ENCODE measurements at places on chromosomes 6 and 20. TPM values are rescaled to one million over a fixed set of nuclear protein-coding genes. Genes with fewer than 3 reads are reported as not detected.

Gene MAP7
- 3.2 TPM for total RNA-seq

Gene PRND
- total RNA-seq, result not detected

Gene NEDD9
- 29.3 TPM for total RNA-seq

Gene SIRPB1
- 0.68 TPM for total RNA-seq

Gene PROKR2
- not detected for total RNA-seq

Gene OPRM1
- not detected for total RNA-seq

Gene PEX3
- total RNA-seq, result 19.9 TPM

Gene HLA-DQB1
- 3.9 TPM for total RNA-seq

Gene OR2H1
- total RNA-seq, result not detected

Gene RNF8
- 14.9 TPM for total RNA-seq

DNA sequence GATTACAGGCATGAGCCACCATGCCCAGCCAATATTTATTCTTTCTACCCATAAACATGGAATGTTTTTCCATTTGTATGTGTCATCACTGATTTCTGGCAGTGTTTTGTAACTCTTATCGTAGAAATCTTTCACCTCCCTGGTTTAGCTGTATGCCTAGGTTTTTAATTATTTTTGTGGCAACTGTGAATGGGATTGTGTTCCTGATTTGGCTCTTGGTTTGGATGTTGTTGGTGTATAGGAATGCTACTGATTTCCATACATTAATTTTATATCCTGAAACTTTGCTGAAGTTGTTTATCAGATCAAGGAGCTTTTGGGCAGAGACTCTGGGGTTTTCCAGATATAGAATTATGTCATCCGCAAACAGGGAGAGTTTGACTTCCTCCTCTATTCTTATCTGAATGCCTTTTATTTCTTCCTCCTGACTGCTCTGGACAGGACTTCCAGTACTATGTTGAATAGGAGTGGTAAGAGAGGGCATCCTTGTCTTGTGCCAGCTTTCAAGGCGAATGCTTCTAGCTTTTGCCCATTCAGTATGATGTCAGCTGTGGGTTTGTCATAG is 198.6 kb downstream of the ZDHHC14 start:
- DNase-seq, result no peak

DNA sequence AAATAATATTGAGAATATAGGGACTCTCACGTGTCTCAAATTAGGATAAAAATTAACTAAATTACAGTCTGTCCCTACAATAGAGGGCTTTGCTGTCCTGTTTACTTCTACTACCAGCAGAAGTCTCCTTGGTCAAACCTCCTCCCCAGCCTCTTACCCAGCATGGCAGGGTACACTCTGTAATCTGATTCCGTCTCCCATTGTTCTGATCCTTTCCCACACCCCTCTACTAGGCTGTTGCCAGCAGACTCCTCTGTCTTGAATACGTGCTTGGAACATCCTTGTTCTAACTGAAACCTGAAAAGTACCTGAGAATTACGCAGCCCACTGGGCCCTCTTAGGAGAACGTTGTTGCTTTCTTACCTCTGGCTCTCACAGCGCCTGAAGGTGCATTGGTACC is 112.2 kb upstream of the PREP start:
- no peak for DNase-seq

GRCh38 chr6:168291450-168291849 is 28.1 kb downstream of the DACT2 start:
- no peak for DNase-seq

- DNase-seq, result no peak
Observed at GRCh38 chr6:133973109-133973971, 20.3 kb downstream of the TBPL1 start.

DNA sequence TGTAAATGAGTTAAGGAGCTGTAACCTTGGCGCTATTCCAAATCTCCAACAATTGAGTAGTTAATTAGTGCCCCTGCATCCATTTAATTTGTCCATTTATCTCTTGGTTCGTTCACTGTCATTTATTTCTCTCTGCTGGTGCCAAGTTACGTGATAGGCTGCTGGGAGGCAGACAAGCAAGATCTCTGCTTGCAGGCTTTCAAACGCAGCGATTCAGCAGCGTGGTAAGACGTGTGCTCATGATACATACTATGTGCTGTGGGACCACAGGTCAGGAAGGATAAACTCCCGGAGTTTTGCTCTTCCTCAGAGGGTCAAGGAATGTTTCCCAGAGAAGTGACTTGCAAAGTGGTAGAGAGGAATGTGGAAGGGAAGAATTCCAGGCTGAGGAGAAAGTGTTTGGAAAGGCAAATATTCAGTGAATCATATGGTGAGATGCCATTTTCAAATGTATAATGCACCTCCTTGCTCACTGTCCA is 46.4 kb downstream of the UTRN start:
- DNase-seq, result no peak

DNA sequence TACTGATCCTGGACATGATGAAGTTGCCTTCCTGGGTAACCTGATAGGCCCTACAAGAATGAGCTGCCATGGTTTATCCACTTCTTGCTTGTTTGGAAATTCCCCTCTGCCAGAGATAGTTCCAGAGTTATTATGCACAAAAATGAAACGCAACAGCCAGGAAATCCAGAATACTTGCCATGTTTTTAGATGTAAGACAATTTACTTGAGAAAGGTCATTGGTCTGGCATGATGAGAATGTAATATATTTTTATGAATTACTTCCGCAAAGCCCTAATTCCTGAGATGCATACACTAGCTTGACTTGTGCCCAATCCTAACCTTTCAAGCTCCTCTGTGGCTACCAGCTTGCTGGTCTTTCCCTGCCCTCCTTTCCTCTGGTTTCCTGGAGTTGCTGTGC is 27.9 kb upstream of the NT5E start:
- no peak for DNase-seq

GRCh38 chr6:13696226-13696625 is 15.4 kb downstream of the RANBP9 start:
- DNase-seq, result no peak

- DNase-seq, result no peak
Observed at GRCh38 chr6:49087369-49087768, 375.7 kb downstream of the MMUT start.

GRCh38 chr6:148854096-148854495 is 107.3 kb downstream of the UST start:
- no peak for DNase-seq

DNA sequence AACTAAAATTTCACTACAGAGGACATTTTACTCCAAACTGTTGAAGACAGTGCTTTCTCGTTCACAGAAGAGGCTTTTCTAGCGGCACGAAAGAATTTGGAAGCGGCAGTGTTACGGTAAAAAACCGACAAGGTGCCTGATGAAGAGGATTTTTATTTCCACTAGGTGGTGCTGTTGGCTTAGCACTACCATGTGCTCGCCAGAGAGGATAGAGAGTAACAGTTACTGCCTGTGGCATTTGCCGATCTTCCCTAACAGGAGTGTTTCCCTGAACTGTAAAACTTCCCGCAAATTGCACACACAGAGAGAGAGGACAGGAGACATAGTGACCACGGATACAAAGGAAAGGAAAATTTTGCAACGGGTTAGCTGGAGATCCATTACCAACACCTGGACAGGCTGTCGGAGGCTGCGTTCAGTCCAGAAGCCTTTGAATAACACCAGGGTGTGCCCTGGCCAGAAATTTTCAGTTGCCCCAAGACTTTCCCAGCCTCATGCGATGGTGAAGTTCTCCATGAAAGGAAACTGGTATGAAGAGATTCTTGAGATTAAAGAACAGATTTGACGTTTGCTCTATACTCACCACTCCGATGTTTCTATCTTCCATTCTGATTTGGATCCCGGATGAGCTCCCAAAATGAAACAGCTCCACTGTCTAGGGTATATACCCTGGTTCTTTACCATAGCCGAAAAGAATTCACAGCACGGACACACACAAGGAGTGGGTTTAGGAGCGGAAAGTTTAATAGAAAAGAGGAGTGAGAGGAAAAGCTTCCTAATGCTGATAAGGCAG is 48.1 kb downstream of the HLA-DPB1 start:
- DNase-seq, result no peak

DNA sequence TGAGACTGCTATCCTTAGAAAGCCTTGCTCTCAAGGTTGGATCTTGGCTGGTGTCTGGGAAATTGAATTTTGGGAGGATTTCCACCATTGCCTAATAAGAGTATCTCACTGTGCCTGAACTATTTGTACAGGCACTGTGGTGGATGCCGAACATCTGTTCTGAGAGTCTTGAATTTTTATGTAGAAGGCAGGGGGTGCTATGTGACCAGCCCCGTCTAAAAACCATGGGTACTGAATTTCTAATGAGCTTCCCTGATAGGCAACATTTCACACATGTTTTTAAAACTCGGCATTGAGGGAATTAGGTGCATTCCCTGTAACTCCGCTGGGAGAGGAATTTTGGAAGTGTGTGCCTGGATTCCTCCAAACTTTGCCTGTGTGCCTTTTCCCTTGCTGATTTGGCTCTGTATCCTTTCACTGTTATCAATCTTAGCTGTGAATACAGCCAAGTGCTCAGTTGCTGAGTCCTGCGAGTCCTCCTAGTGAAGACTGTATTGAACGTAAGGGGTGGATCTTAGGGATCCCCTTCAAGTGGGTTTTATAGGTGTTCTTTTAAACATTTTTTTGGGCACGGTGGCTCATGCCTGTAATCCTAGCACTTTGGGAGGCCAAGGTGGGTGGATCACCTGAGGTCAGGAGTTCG is 27.6 kb upstream of the SCAF8 start:
- no peak for DNase-seq

GRCh38 chr6:134351615-134352474 is 33.9 kb upstream of the SGK1 start:
- DNase-seq, result no peak

- no peak for DNase-seq
Observed at GRCh38 chr20:38873050-38873581, 53.1 kb upstream of the FAM83D start.

DNA sequence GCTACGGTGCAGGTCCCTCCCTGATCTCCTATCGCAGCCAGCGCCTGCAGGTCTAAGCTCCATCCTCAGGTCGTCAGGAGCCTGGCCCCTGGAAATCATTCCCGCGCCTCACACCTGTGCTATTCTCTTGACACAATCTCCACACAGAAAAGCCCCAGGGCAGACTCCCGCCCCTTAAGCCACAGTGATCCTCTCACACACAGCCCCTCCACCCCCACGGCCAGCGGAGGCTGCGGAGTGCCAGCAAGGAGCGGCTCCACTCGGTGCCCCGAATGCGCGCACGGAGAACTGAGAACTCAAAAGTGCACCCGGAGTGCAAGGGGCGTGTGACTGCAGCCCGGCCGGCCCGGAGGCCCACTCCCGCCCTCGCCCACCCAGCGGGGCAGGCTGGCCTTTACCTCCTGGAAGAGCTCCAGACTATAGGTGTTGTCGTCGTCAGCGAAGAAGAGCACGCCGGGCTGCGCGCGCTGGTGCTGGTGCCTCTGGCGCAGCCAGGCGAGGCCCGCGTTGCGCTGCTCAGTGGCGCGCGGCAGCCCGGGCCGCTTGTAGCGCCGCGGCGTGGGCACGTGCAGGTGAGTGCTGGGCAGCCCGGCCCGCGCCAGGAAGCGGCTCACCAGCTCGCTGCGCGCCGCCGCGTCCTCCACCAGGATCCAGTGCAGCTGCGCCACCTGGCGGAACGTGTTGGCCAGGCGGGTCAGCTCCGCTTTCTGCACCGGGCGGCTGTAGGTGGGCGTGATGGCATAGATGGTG is 1.2 kb downstream of the B3GAT2 start:
- DNase-seq, result peak; percentile 93

DNA sequence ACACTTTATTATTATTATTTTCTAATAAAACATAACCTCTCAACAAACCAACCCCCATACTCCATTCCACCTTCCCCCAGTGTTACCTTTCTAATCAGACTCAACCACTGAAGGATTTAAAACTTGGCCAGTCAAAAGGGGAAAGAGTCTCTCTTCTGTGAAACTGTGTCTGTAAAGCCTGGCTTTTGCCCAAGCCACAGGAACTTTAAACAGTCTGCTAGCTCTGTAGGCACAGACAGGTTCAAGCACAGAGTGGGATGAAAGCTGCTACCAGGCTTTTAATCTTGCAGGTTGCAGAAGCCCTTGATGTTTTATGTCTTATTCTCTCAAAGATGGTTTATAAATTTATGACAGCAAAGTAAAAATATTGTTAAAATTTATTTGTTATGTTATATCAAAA is 585.7 kb downstream of the TENT5A start:
- no peak for DNase-seq

DNA sequence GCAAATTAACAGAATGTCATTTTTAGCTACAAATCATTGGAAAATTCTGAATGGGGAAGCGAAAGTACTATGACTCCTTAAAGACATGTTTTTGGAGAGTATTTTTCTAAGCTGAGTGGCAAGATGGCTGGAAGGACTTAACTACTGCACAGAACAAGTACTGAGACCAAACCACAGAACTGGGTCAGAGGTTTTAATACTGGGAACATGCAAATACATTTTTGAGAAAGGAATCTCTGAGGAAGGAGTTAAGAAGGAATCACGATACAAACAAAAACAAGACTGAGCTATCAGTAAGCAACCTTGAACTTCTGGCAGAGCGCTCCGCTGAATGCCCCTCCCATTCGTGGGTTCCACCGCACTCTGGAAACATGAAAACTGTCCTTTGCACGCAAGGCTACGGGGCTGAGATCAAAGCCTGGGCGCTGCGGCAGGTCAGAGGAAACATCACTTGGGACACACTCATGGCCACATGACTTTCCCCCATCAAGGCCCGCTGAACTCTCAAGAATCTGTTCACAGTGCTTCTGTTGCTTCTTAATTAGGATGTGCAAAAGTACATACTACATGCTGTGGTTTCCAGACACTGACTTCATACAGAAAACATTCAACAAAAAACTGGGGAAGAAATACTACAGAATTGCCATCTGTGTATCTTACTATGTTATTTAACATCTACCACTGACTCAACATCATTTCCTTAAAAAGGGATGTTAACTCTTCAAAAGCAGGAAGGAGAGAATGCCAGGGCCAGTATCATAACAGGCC is 27.8 kb downstream of the SLC23A2 start:
- DNase-seq, result peak; percentile 67

DNA sequence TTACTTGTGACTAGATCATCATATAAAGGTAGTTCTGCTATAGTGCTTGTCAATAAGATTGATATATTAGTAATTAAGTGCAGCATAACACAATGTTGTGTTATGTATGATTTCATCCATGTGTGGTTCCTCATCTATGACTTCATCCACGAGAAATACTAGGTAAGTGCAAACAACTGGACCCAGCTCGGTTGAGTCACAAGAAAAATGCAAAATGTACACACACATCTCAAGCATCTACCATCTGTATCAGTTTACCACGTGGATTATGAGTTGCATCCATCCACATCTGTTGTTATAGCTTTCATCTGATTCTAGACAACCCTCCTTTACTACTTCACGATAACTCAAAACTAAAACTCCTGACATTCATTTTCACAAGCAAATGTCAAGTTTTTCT is 517.0 kb upstream of the CITED2 start:
- no peak for DNase-seq

GRCh38 chr20:33181482-33182093 is 13.6 kb downstream of the BPIFA2 start:
- no peak for DNase-seq

- no peak for DNase-seq
Observed at GRCh38 chr6:131469130-131469529, 103.9 kb upstream of the ARG1 start.

- DNase-seq, result no peak
Observed at GRCh38 chr6:141218583-141218982, 914.1 kb upstream of the GJE1 start.
